Hematopoietic multipotent progenitor cell (in vitro differentiated cells): ENCODE measurements at places on chromosomes 12 and 14.

- peak; percentile 89 for DNase-seq
These were observed 399.8 kb downstream of the RGS6 start for GRCh38 chr14:72332046-72332445.

- no peak for DNase-seq
These were observed 21.8 kb downstream of the MDM1 start for GRCh38 chr12:68310370-68310769.

GRCh38 chr14:104654119-104654518 lies 35.3 kb upstream of the INF2 start:
- DNase-seq, result no peak

GRCh38 chr12:14322403-14322802 lies 43.1 kb upstream of the ATF7IP start:
- no peak for DNase-seq

- DNase-seq, result no peak
These were observed 6.7 kb upstream of the KCNH5 start for GRCh38 chr14:63051992-63052391.

GRCh38 chr12:93683410-93683809 lies 6.2 kb downstream of the CRADD start:
- DNase-seq, result no peak

DNA sequence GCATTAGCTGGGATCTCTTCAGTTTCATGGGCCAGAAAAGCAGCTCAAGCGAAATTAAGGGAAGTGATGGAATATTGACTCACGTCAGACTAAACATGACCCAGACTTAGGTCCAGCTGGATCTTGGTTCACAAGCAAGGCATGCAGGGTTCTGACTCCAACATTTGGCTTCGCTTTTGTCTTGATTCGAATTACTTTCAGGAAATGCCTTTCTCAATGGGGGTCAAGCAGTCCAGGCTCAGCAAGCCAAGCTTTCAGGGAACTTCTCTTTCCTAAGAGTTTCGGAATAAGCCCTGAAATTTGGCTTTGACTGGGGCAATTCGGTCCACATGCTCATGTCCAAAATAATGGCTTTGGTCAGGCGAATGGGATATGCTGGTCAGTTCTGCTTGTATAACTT lies 678.7 kb upstream of the TMEM132C start:
- no peak for DNase-seq

GRCh38 chr12:6946033-6946919 lies 2.5 kb downstream of the C12orf57 start:
- DNase-seq, result no peak

DNA sequence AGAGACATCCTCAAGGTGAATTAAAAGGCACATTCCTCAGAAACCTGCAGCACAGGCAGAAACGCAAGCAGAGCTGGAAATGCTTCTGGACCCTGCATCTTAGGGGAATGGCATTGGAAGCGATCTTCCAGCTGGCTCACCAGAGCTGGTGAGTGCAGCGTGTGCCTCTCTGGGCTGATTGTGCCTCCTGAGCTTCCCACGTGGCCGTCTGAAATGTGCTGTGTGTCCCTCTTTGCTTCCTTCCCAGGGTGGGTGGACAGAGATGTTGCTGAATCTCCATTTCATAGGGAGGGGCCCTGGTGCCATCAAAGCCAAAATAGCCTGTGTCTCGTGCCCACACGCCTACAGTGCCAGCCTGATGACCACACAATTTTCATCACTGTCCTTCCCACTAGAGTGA lies 34.3 kb upstream of the TMEM132D start:
- DNase-seq, result no peak

GRCh38 chr12:20280515-20280914 lies 87.8 kb upstream of the PDE3A start:
- DNase-seq, result peak; percentile 1

DNA sequence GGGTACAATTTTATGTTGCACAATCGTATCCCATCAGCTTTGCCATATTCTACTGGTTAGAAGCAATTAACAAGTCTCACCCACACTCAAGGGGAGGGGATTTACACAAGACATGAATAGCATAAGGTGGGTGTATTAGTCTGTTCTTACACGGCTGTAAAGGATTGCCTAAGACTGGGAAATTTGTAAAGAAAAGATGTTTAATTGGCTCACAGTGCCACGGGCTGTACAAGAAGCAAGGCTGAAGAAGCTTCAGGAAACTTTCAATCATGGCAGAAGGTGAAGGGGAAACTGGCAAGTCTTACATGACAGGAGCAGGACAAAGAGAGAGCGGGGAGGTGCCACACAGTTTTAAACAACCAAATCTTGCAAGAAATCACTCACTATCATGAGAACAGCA lies 231.8 kb upstream of the AMIGO2 start:
- no peak for DNase-seq
